Fibroblast of lung (primary cell): ENCODE measurements at places on chromosomes 2 and 18.

DNA sequence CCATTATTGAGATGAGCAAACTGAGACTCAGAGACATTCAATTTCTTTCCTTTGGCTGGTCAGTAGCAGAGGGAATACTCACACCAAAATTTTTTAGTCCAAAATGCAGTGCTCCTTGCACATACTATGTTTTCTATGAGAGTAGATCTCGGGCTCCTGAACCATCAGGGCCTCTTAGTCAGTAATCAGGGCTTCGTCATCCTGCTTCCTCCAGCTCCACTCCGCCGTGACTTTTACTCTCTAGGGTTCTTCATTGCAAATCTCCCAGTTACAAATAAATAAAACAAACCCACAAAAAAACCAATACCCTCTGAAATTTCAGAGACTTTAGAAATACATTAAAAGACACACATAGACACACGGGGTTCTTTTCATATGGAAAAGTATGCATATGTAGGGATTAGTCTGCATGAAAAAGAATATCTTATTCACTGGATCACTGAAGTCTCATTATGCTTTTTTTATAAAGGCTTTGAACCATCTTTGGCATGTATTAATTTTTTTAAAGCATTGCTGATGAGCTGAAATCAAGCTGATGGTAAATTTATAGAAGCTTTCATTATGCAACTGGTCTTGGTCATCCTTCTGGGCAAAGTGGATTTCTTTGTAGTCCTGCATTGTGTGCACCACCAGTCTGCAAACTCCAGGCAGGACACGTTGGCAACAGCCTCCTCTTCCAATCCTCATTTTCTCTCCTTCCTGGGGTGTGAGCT lies 235.0 kb downstream of the ICOS start:
- no peak for DNase-seq

GRCh38 chr18:44133483-44133882 lies 547.2 kb upstream of the SETBP1 start:
- DNase-seq = peak; percentile 71

DNA sequence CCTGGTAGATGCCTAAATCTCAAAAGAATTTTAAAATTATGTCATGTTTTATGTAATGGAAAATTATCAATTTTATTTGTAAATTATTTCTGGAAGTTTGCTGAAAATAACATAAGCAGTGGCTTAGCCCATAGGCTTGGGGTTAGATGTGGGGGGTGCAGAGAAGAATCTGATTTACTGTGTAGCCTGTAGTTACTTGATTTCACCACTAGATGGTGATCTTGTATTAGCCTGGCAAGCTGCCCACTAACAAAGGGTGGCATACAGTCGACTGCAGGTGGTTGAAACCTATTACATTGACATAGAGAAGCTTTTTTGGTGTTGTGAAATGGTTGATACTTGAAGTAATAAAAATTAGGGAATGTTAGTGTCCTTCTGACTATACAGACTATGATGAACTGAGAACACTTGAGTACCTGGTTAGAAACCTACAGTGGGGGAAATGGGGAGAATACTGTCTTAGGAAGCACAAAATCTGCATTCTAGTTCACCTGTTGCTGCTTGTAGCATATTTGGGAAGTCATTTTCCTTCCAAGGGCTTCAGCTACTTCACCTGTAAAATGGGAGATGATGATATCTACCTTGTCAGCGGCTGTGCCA lies 191.0 kb upstream of the LHCGR start:
- DNase-seq = peak; percentile 39

- no peak for DNase-seq
Observed at GRCh38 chr2:153145470-153145978, 333.0 kb downstream of the RPRM start.

DNA sequence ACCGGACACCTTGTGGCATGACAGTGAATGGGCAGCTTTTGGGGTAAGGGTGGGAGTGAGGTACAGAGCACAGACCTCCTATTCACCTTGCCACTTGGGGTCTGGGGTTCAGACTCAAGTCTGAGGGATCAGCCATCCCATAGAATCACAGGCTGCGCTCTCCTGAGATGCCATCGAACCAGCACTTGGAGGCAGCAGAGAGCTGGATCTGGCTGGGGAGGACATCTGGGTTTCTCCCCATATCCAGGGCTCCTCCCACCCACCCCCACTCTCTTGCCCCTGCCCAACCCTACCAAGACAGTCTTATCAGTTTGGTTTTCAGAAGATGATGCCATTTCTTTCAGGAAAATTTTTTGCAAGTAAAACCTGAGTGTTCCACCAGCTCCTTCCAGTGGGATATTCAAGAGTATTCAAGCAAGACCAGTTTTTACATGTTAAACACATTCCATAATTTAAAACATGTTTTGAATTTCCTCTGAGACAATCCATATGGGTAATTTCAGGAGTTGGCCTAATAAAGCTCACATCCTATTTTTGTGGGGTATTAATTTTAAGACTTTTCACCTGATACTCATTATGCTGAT lies 29.2 kb upstream of the TEX44 start:
- DNase-seq = peak; percentile 43

DNA sequence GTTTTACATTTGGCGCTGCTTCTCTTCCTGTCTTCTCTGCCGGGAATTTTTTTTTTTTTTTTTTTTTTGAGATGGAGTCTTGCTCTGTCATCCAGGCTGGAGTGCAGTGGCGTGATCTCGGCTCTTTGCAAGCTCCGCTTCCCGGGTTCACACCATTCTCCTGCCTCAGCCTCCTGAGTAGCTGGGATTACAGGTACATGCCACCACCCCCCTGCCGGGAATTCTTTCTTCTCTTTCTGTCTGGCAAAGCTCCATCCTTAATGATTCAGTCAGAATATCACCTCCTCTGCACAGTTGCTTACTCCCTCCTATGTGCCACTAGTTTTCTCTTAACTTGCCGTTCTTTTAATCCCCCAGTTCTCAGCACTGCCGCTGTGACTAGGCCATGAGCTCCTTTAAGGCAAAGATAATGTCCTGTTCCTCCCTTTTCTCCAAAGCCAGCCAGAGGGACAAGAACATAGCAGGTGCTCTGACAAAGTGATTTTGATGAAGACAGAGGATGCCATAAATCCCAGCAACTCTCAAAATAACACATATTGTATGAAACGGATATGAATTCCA lies 112.1 kb upstream of the LRATD1 start:
- DNase-seq = no peak

DNA sequence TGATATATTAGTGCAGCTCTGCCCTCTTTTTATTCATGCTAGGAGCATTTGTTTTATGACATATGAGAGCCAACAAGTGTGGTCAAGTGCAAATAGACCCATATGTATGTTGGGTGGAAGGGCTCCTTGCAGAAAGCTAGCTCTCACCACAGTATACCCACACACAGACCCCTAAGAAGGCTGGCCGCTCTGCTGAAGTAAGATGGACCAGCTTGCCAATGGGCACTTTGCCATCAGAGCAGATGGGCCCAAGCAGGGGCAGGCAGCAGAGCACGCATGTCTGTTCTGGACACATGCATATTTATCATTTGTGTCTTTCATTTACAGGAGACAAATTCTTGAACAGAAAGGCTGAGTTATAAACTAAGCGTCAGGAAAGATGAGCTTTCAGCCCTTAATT lies 187.5 kb upstream of the DTNA start:
- DNase-seq = no peak

- no peak for DNase-seq
Observed at GRCh38 chr2:96150007-96150640, 4.9 kb upstream of the DUSP2 start.

DNA sequence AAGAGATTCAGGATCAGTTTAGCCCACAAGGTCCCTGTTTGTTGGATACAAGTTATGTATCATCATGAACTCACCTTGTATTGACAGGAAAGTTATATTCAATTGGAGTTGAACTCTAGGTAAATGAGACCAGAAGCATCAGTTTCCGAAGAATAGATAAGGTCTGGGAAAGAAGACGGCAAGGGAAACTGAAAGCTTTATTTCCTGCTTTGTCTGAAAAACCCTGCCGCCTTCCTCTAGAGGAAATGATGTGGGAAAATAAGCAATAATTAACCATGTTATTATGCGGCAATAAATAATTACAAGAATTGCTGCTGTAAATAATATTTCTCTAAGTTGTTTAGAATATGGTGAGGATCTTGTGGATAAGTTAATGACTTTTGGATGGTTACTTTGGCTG lies 32.0 kb downstream of the LPIN1 start:
- no peak for DNase-seq

- DNase-seq = peak; percentile 43
Observed at GRCh38 chr2:216827073-216827720, 32.7 kb downstream of the TNP1 start.

DNA sequence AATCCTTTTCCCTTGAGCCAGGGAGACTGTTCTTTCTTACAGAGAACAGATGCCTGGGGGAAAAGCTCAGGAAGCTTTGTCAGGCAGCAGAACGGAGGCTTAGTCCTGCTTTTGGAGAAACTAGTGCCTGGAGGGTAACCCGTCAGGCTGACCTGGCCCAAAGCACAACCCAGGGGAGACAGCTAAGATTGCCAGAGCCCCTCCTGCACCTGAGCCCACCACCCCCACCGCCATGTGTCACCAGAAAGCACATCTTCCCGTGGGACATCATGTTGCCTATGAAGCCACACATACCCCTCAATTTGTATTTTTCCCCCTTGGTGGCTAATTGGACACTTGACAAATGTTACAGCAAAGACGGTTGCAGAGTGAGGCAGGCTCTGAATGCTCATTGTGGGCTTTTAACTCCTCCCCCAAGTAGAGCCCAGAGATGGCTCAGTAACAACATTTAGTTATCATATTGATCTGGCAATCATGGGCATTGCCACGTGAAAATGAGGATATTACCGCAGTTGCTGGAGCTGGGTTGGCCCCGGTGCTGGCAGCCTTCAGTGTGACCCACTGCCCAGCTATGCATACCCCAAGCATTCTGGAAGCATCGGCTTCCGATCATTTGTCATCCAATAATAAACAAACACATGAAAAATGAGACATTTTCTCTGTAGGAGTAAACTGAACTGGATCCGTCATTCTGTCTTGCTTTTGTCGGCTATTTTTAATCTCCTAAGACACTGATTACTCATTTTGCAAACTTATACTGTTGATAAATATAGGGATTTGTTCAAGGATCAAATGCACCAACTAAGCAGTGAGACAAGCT lies 229.5 kb downstream of the ATAD2B start:
- peak; percentile 83 for DNase-seq

- peak; percentile 24 for DNase-seq
Observed at GRCh38 chr2:224915136-224915535, 127.1 kb downstream of the DOCK10 start.

DNA sequence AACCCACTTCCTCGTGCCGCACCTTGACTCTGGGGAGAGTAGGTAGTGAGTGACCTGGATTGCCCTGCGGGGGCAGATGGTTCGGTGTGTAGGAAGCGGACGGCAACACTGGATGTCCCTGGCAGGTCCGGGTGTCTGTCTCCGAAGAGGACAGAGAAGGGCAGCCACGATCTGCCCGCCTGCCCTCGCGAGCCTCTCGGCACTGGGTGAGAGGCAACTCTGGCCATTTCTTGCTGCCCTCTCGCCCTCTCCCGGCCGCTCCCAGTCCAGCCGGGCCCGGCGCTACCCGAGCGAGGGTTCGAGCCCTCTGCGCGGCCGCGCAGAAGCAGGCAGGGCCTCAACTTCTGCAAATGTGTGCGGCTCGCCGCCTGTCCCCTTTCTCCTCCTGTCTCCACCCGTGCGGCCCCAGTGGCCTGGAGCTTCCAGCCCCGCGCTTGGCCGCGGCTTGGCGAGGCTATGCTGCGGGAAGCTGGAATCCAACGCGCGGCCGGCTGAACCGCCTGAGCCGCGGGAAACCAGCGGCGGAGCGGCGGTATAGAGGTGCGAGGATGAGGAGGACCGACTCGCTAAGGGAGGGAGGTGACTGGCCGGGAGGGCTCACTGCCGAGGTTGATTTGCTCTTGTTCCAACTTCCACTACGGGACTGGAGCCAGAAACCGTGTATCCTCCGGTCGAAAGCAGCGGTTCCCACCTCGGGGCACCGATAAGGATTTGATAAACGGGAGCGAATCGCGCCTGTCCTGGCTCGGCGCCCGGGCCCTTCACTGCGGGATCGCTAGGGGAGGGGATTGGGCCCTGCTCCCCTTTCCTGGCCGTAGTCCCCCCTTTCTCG lies 1.5 kb downstream of the EPAS1 start:
- DNase-seq = peak; percentile 39

DNA sequence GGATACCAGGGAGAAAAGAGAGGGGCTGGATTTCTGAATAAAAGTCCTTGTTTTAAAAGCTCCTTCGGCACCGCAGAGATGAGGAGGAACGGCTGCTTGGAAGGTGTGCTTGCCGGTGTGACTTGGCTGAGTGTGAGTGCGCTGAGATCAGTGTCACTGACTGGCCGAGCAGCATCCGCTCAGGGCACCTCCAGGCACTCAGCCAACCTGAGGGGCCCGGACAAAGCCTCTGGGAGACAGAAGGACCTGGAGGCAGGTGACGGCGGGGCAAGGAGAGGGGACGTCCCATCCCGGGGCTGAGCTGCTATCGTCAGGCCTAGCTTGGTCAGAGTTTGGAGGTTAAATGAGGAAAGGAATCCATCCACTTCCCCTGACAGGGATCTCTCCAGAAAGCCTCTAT lies 16.8 kb upstream of the ALLC start:
- DNase-seq = no peak

GRCh38 chr2:227827143-227827542 lies 13.5 kb downstream of the CCL20 start:
- DNase-seq = no peak

DNA sequence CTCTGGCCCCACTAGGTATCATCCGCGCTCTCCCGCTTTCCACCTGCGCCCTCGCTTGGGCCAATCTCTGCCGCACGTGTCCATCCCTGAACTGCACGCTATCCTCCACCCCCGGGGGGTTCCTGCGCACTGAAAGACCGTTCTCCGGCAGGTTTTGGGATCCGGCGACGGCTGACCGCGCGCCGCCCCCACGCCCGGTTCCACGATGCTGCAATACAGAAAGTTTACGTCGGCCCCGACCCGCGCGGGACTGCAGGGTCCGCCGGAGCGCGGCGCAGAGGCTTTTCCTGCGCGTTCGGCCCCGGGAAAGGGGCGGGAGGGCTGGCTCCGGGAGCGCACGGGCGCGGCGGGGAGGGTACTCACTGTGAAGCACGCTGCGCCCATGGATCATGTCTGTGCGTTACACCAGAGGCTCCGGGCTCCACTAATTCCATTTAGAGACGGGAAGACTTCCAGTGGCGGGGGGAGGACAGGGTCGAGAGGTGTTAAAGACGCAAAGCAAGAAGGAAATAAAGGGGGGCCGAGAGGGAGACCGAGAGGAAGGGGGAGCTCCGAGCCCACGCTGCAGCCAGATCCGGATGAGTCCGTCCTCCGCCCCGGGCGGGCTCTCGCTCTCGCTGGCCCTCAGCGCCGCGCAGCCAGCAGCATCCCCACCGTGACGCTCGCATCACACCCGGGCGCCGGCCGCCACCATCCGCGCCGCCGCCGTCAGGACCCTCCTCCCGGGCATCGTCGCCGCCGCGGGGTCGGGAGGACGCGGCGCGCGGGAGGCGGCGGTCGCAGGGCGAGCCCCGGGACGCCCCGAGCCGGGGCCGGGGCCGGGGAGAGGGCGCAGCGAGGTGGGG lies 664 bp downstream of the NETO1 start:
- no peak for DNase-seq

- no peak for DNase-seq
Observed at GRCh38 chr2:126187668-126188067, 468.3 kb upstream of the GYPC start.
